ENCODE measurements at places on chromosomes 11 and 22. TPM values are rescaled to one million over a fixed set of nuclear protein-coding genes. Genes with fewer than 3 reads are reported as not detected.

DNA sequence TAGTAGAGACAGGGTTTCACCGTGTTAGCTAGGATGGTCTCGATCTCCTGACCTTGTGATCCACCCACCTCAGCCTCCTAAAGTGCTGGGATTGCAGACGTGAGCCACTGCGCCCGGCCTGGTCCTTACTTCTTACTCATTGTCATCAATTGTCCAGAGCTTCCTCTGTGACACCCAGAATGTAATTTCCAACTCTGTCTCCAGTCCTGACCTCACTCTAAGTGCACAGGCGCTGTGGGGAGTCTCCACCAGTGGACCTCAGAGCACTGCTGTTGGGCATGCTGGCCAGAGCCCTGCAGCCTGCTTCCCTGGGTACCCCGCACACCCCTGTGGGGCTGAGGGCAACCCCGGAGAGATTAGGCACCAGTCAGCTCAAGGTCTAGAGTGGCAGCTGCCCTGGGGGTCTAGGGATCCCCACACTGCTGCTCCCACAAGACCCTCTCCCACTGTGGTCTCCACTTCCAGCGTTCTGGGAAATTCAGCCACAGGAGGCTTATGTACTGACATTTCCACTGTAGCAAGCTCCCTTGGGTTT is 1140.3 kb downstream of the TBC1D22A start:
- no peak for DNase-seq

DNA sequence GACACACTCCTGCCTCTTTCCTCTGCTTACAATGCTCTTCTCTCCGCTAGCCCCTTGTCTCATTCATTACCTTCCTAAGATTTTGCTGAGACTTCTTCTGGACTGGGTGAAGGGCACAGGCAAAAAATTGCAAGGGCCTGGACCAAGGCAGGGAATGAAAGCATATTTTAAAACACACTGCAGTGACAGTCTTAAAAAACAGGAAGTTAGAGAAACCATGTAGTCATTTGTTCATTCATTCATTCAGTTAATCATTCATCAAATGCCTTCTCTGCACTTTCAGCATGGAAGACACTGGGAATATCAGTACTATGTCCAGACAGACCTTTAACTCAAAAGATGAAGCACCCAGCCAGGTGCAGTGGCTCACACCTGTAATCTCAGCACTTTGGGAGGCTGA is 44.9 kb upstream of the SWAP70 start:
- DNase-seq: no peak

DNA sequence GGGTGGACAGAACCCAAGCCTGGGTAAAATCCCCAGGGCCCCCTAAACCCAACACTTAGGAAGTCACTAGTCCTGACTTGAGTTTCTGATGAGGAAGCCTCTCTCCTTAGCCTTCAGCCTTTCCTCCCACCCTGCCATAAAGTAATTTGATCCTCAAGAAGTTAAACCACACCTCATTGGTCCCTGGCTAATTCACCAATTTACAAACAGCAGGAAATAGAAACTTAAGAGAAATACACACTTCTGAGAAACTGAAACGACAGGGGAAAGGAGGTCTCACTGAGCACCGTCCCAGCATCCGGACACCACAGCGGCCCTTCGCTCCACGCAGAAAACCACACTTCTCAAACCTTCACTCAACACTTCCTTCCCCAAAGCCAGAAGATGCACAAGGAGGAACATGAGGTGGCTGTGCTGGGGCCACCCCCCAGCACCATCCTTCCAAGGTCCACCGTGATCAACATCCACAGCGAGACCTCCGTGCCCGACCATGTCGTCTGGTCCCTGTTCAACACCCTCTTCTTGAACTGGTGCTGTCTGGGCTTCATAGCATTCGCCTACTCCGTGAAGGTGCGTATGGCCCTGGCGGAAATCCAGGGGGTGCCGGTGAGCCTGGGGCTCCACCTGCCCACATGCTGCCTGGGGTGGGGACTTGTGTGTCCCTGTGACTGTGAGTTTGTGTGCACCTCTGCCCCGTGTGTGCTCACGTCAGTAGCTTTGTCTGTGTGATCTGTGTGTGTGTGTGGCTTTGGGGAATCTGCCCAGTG is at the start of gene IFITM1:
Gene IFITM1, plus strand, starts transcription at position 254 of the 767 bp plus-strand sequence. Its CDS starts 131 bp downstream, at position 385.
- peak; percentile 73 for DNase-seq

DNA sequence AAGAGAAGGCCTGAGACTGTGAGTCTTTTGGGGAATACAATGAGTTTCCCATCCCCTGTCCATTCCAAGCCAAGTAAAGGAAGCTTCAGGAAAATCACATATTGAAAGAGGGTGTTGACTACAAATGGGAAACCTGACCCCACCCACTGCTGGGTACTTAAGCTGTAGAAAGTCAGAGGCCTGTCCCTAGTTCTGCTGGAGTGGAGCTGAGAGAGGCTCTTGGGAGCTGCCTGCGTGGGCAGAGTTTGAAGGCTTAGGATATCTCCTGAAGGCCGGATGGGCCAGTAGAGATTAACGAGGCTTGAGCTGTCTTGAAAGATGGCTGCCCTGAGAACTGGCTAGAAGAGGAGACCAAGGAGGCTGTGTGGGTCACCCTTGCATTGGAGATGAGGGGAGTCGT is 176.2 kb upstream of the NECTIN1 start:
- no peak for DNase-seq

DNA sequence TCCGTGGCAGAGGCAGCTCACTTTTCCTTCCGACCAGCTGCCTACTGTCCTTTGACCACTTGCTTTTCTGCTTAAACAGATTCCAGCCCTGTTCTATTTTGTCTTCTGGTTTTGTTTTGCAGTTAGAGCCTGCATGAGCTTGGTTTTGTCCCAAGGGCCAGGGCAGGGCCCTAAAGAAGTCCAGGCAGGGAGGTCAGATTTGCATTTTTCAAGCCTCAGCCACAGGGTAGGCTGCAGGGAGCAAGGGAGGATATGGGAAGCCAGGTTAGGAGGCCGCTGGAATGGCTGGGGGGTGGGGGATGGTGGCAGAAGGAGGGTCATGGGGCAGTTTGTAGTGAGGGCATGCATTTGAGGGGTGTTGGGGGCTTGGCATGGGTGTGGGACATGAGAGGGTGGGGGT is 23.1 kb downstream of the FADD start:
- no peak for DNase-seq

The TREH gene
- not detected for total RNA-seq

GRCh38 chr11:7060868-7061267 is 27.9 kb upstream of the RBMXL2 start:
- no peak for DNase-seq

GRCh38 chr22:21031545-21032036 is 770 bp downstream of the SLC7A4 start:
- DNase-seq: no peak

DNA sequence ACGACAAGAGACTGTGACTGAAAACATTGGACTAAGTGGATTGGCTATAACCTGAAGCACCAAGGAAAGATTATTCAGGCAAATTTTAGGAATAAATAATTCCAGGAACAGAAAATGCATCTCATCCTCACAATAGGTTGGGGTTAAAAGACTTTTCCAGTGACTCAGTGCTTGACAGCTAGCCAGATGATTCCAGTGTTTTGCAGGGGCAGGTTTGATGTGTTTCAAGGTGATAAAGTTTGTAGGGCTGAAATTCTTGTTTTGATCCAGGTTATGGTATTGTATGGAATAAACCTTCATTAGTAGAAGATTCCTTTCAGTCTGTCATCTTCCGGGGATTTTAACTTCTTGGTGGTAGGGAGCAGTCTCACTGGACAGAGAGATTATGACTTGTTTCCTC is 2.3 kb downstream of the EXT2 start:
- DNase-seq: no peak

DNA sequence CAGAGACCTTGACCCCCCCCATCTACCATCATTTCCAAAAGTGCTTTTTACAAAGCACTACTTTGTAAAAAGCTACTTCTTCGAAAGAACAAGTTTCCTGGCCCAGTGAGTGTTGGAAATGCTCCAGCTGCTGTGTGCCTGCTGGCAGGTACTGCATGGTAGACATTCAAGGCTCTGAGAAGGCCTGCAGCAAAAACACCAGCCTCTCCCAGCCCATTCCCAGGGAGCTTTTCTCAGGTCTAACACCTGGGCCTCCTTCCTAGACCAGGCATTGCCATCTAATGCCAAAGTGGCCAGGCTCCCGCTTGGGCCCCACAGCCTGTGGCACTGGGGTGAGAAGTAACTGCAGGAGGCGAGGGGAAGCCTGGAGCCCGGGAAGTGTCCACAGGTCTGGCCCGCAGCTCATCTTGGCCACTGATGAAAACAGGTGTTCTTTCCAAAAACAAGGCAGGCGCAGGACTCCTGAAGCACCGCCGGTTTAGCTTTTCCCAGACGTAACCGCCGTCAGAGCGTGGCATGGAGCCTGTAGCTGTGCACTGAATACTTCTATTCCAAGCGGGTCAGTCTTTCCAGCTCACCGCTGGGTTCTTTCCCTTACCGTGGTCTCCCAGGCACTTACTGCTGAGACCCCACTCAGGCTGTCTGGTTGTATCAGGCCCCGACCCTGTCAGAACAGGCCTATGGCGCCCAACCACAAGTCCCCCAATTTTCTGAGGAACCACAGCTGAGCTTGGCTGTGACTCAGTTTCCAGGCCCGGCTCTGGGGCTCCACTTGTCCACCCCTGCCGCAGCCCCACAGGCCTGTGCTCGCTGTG is 1.2 kb upstream of the TCIRG1 start:
- DNase-seq: no peak

DNA sequence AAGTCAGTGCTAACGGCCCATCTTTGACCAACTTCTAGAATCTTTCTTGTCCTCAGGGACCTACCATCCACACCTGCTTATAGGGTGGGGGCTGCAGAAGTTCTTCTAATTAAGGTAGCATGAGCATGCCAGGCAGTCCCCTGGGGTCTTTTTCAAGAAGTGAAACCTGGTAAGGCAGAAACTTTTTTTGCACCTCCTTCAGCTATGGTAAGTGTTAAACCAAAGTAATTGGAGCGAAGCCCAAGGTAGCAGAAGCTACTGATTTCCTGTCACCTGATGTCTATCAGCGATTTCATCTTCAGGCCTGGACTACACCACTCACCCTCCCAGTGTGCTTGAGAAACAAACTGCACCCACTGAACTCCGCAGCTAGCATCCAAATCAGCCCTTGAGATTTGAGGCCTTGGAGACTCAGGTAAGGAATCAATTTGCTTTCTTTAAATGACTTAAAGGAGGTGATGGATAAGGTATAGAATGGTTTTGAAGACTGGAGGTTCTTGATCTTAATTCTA is at the start of gene MS4A1:
Gene MS4A1, plus strand, starts transcription at position 317 of the 512 bp plus-strand sequence. CDS start 6,528 bp downstream, outside the sequence.
- DNase-seq: no peak

DNA sequence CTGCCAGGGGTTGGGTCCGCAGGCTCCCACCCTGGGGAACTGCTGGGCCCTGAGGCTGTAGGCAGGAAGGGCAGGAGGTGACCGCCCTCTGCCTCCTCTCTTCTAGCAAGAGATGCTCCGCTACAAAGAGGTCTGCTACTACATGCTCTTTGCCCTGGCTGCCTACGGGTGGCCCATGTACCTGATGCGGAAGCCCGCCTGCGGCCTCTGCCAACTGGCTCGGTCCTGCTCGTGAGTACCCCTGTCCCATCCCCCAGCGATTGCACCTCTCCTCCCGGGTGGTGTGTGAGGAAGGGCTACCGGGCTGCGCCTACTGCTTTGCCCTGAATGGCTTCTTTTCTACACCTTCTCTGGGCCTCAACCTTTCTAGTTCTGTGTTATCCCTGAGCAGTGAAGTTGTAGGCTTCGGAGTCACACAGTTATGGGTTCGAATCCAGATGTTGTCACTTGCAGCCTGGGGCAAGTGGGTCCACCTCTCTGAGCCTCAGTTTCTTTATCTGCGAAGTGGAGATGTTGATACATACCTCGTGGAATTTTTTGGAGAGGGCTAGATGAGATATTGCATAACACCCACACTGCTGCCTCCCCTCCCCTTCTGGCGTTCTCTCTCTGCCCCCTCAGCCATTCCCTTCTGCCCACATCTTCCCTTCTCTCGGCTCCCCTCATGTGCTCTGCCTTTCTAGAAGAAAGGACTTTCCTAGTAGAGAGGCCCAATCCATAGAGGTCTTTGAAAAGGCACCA is 21.1 kb upstream of the MYRF start:
- DNase-seq: no peak

The BAIAP2L2 gene
- 1.4 TPM for total RNA-seq

DNA sequence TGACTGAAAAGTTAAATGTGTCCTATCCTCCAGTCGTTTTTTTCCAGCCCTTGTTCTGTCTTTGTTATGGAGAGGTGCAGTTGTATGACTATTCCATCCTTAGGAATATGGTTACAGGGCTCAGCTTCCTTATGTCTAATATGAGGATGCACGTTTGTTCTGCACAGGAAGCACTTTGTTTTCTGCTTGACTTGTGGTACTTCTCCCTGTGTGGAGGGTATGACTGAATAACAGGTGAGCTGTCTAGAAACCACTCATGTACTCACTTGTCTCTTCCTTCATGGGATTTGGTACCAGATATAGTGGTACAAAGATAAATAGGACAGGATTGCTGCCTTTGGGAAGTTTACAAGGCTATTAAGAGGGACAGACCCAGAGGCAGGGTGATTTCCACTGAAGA is 17.4 kb downstream of the CABIN1 start:
- DNase-seq: no peak

DNA sequence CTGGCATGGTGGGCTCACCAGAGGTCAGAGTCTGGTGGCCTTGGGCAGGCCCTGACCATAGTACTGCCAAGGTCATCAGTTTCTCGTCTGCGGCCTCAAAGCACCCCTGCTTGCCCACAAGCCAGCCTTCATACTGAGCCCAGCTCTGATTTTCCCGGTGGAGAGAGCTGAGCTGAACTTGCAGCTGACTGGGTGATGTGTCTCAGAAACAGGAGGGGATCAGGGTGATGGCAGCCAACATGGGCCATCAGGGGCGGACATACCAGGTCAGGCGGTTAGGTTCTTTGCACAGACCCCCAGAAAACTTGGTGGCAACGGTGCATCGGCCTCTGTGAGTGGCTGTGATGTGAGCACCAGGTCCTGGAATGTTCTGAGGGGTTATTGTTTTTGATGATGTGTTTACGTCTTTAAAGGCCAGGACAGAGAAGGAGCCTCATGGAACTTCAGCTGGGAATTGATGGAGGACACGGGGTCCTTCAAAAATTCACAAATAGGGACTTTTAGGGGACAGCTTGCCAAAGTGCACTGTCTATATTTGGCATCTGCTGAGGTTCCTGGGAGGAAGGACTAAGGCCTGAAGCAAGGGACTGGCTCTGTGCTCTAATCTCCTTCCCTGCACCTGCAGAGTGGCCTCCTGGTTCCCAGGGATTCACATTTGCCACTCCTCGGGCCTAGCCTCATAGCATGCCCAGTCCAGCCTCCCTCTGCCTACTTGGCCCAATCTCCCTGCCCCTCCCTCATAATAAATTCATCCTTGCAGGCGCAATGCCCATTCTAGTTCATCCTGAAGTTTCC is 131.2 kb downstream of the OSBP2 start:
- no peak for DNase-seq

GRCh38 chr22:43446916-43447315 is 35.1 kb downstream of the MPPED1 start:
- no peak for DNase-seq

All from activated T-cell treated with anti-CD3 and anti-CD28 coated beads, Interleukin-2, amount 50 U/mL, for 72 hours (primary cell).